K562 (cell line): ENCODE measurements at places on chromosomes 12 and 14. TPM values are rescaled to one million over a fixed set of nuclear protein-coding genes. Genes with fewer than 3 reads are reported as not detected.

DNA sequence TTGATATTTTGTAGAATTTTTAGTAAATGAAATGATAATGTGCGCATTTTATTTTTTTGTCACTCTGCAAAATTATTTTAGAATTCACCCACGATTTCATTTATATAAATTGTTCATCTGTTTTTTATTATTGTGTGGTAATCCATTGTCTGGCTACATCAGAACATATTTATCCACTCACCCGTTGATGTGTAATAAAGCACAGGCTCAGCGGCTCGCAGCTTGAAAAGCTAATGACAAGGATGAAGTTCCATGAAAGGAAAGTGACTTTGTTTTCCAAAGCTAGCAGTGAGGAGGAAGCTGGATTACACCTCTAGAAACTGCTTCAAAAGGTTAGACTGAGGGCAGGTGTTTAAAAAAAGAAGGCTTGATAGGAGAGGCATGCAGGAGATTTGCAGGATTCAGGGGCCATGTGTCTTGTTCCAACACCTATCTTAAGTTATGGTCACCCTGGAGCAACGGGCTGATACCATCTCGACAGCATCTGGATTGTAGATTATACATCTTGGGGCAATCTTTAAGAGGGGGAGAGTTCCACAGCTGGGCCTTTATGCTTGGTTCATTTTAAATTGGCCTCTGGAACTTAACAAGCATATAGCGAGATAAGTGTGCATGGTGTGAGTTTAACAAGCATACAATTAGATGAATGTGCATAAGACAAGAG is 194.1 kb downstream of the TMTC3 start:
- DNase-seq, result no peak
- H3K27ac ChIP-seq, result no peak overlapping the region
- no peak overlapping the region for H3K4me3 ChIP-seq
- no peaks in the 10 kb centered on the region for H3K27me3 ChIP-seq
- no peaks in the 10 kb centered on the region for H3K36me3 ChIP-seq

GRCh38 chr14:34328178-34328577 is 133.9 kb downstream of the SPTSSA start:
- no peak overlapping the region for H3K27ac ChIP-seq
- no peaks in the 10 kb centered on the region for H3K36me3 ChIP-seq
- no peaks in the 10 kb centered on the region for H3K4me1 ChIP-seq
- DNase-seq, result no peak
- no peaks in the 10 kb centered on the region for H3K27me3 ChIP-seq

- H3K27me3 ChIP-seq, result peaks cover 55% of the 10 kb centered on the region
- peak within 1 kb of the TSS; percentile 36 for H3K4me3 ChIP-seq
- no peaks in the 10 kb centered on the region for H3K36me3 ChIP-seq
- no peak within 1 kb of the TSS for H3K27ac ChIP-seq
Observed at GRCh38 chr12:110846615-110847566, at the start of gene CCDC63. Gene CCDC63, plus strand, starts transcription at chr12:110846987. Its CDS starts 5,968 bp downstream, at chr12:110852955.

GRCh38 chr12:121807642-121808347 is 4.0 kb downstream of the SETD1B start:
- peaks cover 22% of the 10 kb centered on the region for H3K4me1 ChIP-seq
- H3K27ac ChIP-seq, result no peak overlapping the region
- H3K4me3 ChIP-seq, result no peak overlapping the region
- no peaks in the 10 kb centered on the region for H3K27me3 ChIP-seq
- no peak for DNase-seq

GRCh38 chr12:73629893-73630831 is 907.5 kb upstream of the ATXN7L3B start:
- no peaks in the 10 kb centered on the region for H3K36me3 ChIP-seq
- no peak overlapping the region for H3K27ac ChIP-seq
- no peaks in the 10 kb centered on the region for H3K27me3 ChIP-seq
- DNase-seq, result no peak
- no peak overlapping the region for H3K4me3 ChIP-seq
- H3K4me1 ChIP-seq, result no peaks in the 10 kb centered on the region

The ABCD2 gene
- 0.04 TPM in 1 of 2 replicates, not detected in the other for total RNA-seq

- no peaks in the 10 kb centered on the region for H3K4me1 ChIP-seq
- no peaks in the 10 kb centered on the region for H3K36me3 ChIP-seq
- H3K4me3 ChIP-seq, result no peak overlapping the region
- no peaks in the 10 kb centered on the region; the same call in 1 of the 2 replicates for H3K27me3 ChIP-seq
- DNase-seq, result no peak
Observed at GRCh38 chr12:101599311-101599710, 4.5 kb downstream of the MYBPC1 start.
